Activated CD8-positive, alpha-beta memory T cell treated with anti-CD3 and anti-CD28 coated beads for 24 hours (primary cell): ENCODE measurements at places on chromosomes 1 and 21.

DNA sequence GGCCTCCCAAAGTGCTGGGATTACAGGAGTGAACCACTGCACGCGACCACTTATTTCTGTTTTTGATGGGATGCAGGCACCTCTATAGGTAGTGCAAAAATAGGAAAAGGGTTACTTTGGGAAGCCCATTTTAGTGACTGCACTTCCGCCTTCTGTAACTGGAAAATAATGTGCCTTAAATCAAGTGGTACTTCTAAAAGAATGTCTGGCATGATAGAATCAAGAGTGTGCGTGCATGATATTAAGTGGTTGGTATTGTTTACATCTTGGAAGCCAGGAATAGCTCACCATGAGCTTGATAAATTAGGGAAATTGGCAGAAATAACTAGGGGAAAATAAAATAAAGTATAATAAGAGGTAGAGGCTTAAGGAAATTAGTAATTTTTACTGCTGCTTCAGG is 1067.0 kb downstream of the ADGRL2 start:
- DNase-seq, result no peak

GRCh38 chr21:30882866-30883597 is 1.7 kb upstream of the KRTAP11-1 start:
- DNase-seq, result no peak

DNA sequence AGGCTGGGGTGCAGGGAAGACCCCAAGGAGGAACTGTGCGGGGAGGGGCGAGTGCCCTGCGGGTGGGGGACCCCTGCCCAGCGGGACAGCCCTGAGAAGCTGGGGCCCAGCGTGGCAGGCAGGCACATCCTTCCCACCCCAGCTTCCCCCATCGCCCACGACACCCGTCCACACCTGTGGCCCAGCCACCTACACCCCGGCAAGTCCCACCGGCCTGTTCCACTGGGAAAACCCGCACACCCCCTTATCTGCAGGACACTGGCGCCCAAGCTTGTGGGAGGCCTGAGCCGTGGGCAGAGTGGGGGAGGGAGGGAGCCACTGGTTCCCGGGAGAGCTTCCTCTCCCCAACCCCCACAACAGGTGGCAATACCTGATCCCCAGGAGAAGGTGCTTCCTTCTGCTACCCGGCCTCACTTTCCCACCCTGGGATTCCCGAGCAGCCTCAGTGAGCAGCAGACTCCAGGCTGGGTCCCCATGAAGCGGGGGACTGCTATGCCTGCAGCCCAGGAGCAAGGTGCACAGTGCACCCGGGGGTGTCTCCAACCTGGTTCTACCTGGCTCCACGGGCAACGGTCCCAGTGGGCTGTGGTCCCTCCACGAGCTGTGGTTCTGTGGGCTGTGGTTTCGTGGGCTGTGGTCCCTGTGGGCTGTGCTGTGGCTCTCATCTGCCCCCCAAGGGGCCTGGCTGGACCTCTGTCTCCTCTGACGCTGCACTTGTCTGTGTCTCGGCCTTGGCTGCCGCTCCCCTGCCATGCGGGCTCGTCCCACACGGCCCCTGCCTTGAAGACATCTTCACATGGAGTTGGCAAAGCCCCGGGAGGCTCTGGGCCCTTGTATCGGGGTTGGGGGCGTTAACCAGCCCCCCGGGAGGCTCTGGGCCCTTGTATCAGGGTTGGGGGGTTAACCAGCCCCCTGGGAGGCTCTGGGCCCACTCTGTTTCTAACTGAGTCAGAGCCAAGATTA is 37.8 kb upstream of the POFUT2 start:
- no peak for DNase-seq

- DNase-seq, result peak; percentile 62
These were observed 14.3 kb downstream of the GPR137B start for GRCh38 chr1:236156512-236157208.

GRCh38 chr1:195979646-195980045 is 628.6 kb downstream of the KCNT2 start:
- DNase-seq, result no peak

DNA sequence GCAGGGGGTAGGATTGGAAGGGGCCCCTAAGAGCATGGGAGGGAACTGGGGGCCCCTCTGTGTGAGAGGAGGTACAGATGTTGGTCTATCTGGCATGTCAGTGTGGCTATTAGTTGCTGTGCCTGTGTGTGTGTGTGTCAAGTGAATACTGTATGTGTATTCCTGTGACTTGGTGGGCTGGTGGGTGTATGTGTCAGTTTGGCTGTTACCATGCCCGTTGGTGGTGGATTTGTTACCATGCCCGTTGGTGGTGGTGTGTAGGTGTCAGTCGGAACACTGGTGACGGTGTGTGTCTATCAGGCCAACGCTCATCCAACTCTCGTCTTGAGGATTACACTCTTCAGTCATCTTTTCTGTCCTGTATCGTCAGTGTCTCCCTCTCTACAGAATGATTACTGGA is 22.6 kb downstream of the TFAP2E start:
- peak; percentile 47 for DNase-seq

- DNase-seq, result peak; percentile 78
These were observed 164.8 kb downstream of the PPIAL4G start for GRCh38 chr1:148318123-148318903.

DNA sequence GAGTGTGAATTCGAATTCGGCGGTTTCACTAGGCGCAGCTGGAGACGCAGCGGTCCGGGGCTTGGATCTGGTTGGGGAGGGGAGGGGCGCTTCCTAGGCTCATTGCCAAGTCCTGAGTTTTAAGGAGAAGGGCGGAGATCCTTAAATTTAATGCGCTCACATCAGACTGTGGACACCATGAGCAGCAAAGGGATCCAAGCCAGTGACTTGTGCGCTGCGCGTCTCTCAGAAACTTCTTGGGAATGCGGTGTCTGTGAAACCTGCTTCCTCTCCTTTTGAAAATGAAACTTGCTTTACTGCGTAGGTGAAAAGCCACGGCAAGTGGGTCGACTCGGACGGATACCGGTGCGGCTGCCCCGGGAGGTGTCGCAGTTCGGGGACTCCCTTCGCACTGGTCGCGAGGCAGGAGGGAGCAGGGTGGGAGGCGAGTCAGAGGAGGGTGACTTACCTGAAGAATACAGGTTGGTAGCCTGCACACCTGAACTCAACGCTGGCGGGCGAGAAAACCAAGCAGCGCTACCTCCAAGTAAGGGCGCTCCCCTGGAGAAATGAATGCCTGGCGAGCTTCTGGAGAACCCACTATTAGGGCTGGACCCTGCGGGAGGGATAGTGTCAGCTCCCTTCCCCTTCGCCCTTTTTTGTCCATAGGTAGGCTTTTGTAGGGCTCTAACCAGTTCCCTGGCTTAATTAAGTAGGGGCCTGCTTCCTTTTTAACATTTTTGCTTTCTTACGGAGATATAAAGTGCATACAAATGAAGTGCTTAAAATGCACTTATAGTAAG is 992 bp downstream of the TENT5C start:
- peak; percentile 80 for DNase-seq

- DNase-seq, result no peak
These were observed 14.6 kb downstream of the PIGP start for GRCh38 chr21:37058261-37058660.

DNA sequence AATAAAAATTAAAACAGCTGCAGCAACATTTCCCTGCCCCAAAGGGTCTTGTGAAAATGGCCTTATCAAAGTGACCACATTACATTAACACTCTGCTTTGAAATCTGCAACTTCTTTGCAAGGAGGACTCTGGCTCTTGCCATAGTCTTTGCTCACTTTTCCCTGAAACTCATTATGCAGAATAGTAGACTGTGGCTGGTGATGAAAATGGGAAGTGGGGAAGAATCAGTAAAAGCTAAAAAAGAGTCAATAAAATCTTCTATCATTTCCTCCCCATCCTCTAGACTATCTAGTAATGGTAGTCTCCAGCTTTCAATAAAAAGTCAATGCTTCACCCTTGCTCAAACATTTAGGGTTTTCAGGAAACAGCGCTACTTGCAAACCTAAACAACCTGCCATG is 18.6 kb upstream of the NUP133 start:
- no peak for DNase-seq

DNA sequence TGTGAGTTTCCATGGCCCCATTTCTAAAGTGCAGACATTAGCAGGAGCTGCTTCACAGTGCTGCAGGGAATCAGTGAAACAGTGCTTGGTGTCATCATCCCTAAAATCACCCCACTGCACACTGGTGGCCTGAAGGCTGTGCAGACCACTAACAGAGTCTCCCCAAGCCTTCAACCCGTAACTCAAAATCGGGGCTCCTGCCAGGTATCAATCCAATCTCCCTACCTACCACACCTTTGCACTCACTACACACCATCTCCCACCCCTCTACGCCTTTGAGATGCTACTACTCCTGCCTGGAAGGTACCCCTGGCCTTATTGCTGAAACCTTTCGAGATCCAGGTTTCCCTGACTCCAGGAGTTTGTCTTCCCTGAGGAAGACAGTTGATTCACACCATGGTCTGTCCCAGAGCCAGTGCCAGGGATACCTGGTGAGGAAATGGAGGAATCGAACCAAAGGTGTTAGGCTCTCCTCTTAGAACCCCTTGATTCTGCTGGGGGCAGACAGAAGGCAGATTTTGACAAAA is 25.5 kb downstream of the SLC2A1 start:
- DNase-seq, result no peak

DNA sequence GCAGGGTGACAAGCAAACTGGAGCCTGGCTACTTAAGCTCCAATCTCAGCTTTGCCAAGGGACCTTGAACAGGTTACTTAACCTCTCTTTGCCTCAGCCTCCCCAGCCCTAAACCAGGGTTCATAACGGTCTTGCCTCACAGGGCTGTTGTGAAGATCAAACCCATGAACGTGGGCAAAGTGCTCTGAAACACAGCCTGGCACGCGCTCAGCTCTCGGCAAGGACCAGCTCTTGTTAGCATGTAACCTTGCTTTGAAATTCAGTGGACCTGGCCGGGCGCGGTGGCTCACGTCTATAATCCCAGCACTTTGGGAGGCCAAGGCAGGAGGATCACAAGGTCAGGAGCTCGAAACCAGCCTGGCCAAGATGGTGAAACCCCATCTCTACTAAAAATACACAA is 24.8 kb downstream of the RAP1GAP start:
- DNase-seq, result no peak

DNA sequence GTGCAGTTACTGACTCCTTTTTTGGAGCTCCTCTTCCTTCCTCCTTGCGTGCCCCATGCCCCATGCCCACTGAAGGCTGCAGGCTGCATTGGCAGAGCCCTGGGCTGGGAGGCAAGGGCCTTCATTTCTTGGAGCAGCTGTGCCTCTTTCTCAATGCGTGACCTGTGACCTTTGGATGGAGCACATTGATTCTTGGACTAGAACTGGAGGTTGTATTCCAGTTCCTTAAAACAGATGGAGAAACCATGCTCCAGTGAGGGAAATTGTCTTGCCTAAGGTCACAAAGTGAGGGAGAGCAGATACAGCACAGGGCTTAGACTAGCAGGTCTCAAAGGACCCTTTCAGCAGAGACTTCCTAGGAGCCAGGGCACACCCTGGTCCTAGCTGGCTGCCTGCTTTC is 9.0 kb downstream of the TMEM269 start:
- no peak for DNase-seq
